Tibial nerve (tissue), 4 donors: ENCODE measurements at places on chromosomes 1 and 21. TPM values are rescaled to one million over a fixed set of nuclear protein-coding genes. Genes with fewer than 3 reads are reported as not detected.

DNA sequence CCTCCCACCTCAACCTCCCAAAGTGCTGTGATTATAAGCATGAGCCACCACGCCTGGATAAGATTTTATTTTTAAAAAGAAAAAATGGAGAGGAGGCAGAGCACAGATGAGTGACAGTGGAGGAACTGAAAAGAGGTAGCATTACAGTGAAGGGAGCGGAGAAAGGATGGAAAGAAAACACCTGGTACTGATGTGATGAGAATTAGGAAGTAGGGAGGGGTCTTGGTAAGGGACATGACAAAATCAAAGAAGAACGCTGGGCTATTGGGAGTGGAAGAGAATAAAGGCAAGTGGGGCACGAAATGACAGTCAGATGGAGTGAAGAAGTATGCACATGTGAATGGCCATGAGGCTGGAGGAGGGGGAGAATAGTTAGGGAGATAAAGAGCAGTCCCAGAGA is 2.3 kb downstream of the FCRLA start:
- DNase-seq: no peak

GRCh38 chr21:33661146-33661545 is 18.8 kb downstream of the ITSN1 start:
- no peak for DNase-seq

DNA sequence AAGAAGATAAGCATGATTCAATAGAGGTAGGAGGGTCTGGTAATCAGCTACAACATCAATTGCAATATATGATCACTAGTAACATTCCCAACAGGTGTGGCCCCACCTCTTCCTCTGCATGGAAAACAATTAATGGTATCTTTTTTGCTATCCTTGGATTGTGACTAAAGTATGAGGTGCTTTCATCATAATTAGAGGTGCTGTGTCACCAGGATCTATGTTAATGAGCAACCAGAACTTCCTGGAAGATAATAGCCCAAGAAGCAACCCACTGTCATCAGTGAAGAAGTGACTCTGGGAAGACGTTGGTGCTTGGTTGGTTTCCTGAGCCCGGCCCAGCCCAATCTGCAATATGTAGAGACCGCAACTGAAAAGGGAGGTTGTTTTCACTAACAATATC is 167.2 kb downstream of the SETD4 start:
- no peak for DNase-seq

DNA sequence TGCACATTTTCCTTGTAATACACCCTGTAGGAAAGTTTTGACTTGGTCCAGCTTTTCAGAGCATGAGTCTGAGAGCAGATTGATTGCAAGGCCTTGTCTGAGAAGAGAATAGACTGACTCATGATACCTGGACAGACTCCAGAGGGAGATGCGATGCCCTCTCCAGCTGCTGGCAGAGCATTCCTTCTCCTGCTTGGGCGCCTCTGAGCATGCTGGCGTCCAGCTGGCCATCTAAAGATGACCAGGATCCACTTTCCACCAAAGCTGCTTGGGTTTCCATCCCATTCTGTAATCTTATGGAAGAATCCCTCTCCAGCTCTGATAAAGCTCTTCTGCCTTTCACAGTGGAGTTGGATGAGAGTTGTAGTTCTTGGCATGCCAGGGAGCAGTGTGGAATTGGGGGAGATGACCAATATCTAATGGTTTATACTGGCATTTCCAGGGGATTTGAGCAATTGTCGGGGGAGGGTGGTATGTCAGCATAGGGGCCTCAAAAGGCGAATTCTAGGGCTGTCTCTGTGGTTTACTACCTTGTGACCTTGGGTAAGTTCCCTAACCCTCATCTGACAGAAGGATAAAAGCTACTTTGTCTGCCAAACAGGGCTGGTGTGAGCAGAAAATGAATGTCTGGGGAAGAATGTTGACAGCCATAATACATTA is 19.5 kb downstream of the SZRD1 start:
- no peak for DNase-seq

LCE6A gene
- total RNA-seq: not detected
